SK-MEL-5 (cell line): ENCODE measurements at places on chromosomes 16 and 17. TPM values are rescaled to one million over a fixed set of nuclear protein-coding genes. Genes with fewer than 3 reads are reported as not detected.

The ABCA9 gene
- total RNA-seq = 3.6 and 5.5 TPM in 2 replicates

The GGT6 gene
- total RNA-seq = not detected in 2 replicates

- DNase-seq = peak; percentile 11
Measured at GRCh38 chr17:71251276-71251675, 869.5 kb upstream of the SOX9 start.

GRCh38 chr16:88527186-88527936, 42.8 kb upstream of the ZC3H18 start:
- DNase-seq = peak; percentile 51

GRCh38 chr17:75240394-75241142, 20.8 kb downstream of the GGA3 start:
- peak; percentile 81 for DNase-seq

- DNase-seq = no peak
Measured at GRCh38 chr16:87844809-87845208, 24.5 kb downstream of the SLC7A5 start.

DNA sequence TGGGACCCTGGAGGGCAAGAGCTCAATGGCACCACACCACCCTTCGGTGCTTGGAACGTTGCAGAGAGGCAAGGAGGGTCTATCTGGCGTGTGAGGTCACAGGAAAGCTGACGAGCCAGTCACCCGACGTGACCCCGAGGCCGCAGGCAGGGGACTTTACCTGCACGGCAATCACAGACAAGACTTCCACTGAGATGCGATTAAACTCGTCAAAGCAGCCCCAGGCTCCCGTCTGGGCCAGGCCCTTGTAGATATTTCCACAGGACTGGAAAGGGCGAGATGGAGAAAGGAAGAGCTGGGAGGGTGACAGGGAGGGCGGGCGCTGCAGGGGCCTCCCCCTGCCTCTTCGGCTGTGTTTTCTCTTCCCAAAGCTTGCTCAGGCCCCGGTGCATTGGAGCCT, 78.3 kb downstream of the DNAH17 start:
- DNase-seq = no peak

DNA sequence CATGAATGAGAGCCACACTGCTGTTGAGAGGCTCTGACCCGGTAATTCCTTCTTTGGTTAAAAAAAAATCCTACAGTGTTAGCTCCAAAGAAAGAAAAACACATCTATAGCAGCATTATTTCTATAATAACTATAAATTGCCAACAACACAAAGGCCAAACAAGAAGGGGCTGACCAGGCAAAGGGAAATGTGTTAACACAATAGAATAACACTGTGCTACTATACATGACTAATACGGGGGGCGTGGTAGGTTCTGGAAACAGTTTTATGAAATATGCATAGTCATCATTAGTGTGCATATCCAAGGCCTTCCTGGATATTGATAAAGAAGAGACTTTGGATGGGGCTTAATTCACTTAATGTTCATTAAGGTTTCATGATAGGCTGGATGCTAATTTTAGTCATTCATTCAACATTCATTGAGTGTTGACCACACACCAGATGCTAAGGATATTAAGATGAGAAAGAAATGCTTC, 50.0 kb upstream of the CCL1 start:
- DNase-seq = no peak

DNA sequence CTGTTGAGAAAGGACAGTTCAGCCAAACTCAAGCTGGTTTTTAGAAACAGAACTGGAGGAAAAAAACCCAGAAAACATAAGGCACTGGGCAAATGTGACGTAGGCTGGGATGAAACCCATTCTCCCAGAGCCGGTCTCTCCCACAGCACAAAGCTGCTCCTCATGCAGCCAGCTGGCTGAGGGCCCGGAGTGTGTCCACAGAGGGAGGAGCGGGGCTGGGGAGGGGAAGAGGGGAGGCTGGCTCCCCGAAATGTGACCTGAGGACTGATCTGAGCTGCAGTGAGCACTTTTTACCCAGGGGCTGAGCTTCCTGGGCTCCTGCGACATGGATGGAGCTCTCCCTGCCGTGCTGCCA, 20.8 kb downstream of the FOXF1 start:
- no peak for DNase-seq

The RCVRN gene
- not detected in 2 replicates for total RNA-seq

DNA sequence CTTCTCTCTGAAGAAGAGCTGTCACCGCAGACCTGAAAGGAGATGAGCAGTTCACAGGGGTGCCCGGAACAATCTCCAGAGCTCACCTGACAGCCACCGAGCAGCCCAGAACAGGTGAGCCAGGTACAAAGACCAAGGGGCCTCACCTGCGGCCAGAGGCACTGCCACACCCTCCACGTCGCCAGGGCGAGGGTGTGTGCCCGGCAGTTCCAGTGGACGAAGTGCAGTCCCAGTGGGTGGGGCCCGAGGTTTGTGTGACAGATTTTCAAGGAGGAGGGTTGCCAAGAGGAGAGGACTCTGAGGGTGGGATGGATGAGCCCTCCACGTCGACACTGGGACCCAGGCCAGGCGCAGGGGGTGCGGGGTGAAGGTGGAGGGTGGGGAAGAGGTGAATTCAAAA, 61.7 kb downstream of the SMPD3 start:
- DNase-seq = no peak
